ENCODE measurements at places on chromosomes 2 and 18. TPM values are rescaled to one million over a fixed set of nuclear protein-coding genes. Genes with fewer than 3 reads are reported as not detected.

Gene TFCP2L1
- total RNA-seq, result not detected

GRCh38 chr18:22711192-22711685 is 221.9 kb upstream of the RBBP8 start:
- peaks cover 26% of the 10 kb centered on the region for H3K4me1 ChIP-seq
- H3K27me3 ChIP-seq, result no peaks in the 10 kb centered on the region
- H3K27ac ChIP-seq, result no peak overlapping the region

GRCh38 chr2:236714080-236714479 is 144.5 kb downstream of the ACKR3 start:
- no peak overlapping the region for H3K27ac ChIP-seq
- no peak overlapping the region for H3K4me3 ChIP-seq
- peaks cover 48% of the 10 kb centered on the region for H3K4me1 ChIP-seq
- no peaks in the 10 kb centered on the region for H3K36me3 ChIP-seq

Gene SLC16A14
- 14.2 TPM for total RNA-seq

DNA sequence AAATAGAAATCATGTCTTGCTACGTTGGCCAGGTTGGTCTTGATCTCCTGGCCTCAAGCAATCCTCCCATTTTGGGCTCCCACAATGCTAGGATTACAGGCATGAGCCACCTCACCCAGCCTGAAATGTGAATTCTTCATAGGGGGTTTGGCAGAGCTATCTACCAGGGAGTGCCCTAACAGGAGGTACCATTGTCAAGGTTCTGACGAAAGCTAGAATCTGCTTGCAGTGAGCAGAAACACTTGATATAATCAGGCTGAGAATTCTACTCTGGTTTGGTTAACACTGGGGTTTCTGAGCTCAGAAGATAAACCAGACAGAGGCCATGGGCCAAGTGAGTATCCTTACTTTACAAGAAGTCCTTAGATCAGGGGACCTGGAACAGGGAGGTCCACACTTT is 7.2 kb upstream of the LAMA3 start:
- no peak overlapping the region for H3K27ac ChIP-seq
- DNase-seq, result no peak
- no peak overlapping the region for H3K4me3 ChIP-seq
- H3K36me3 ChIP-seq, result no peaks in the 10 kb centered on the region
- H3K4me1 ChIP-seq, result no peaks in the 10 kb centered on the region

GRCh38 chr2:134141598-134142340 is 112.1 kb upstream of the MGAT5 start:
- no peak overlapping the region for H3K4me3 ChIP-seq
- H3K27ac ChIP-seq, result no peak overlapping the region
- H3K4me1 ChIP-seq, result peaks cover 21% of the 10 kb centered on the region
- H3K27me3 ChIP-seq, result no peaks in the 10 kb centered on the region
- no peaks in the 10 kb centered on the region for H3K36me3 ChIP-seq

Gene MERTK
- total RNA-seq, result 3.3 TPM

Gene RNU2-63P
- total RNA-seq, result 24.6 TPM

DNA sequence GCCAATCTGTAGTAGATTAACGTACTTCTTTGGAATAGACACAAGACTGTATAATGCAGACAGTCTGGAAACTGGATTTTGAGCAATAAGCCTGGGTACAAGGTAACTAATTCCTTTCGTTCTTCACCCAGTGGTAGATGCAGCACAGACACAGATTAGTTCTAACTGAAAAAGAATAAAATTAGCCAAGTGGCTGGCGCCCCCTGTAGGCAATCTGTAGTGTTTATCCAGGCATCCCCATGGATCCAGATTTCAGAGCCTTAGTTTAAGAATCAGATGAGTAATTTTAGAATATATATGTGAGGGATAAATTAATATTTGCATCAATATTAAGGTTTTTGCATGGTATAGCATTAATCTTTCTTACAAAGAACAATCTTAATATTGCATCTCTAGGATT is 563.9 kb downstream of the DCC start:
- DNase-seq, result peak; percentile 62
- H3K4me3 ChIP-seq, result no peak overlapping the region
- H3K27ac ChIP-seq, result no peak overlapping the region
- no peaks in the 10 kb centered on the region for H3K27me3 ChIP-seq
- no peaks in the 10 kb centered on the region for H3K4me1 ChIP-seq

- H3K36me3 ChIP-seq, result no peaks in the 10 kb centered on the region
- peaks cover 16% of the 10 kb centered on the region for H3K27me3 ChIP-seq
- peaks cover 24% of the 10 kb centered on the region for H3K4me1 ChIP-seq
- peak overlapping the region; percentile 44 for H3K4me3 ChIP-seq
Observed at GRCh38 chr2:96112501-96113366, 3.6 kb downstream of the ADRA2B start.
